ENCODE measurements at places on chromosomes 13 and 19.

GRCh38 chr13:106098778-106099177 is 436.7 kb downstream of the EFNB2 start:
- DNase-seq, result no peak

DNA sequence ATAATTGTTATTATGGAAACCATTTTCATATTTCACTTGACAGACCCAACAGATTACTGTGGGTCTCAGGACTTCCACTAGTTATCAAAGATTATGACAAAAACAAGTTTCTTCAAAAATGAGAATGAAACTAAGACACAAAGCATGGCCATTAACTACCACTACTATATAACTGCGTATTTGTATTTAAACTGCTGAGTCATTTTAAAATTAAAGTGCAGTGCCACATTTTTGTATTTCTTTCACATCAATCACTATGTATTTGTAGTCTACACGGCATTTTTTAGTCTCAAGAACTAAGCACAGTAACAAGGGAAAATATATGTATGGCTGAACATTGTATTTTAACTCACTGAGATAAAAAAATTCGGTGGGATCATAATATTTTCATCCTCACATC is 10.1 kb upstream of the KLF12 start:
- DNase-seq, result no peak

GRCh38 chr13:41561170-41561569 is 103.8 kb downstream of the RGCC start:
- DNase-seq, result no peak

GRCh38 chr19:42378225-42379215 is 11.6 kb downstream of the CNFN start:
- no peak for DNase-seq

DNA sequence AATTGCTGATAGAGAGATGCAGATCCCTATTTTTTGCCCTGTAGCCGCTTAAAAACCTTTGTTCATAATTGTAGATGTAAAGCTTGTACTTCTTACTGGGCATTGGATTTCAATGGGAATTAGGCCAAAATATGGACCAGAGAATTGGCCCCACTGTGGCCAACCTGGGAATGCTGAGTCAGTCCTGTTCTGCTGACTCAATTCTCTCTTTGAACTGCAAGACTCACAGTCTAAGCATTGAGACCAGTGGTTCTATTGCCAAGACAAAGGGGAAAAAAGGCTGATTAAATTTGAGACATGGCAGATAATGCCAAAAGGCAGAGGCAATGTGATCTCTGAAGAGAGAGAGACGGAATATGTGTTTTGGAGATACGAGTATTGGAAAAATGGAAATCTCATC is 72.5 kb upstream of the UBL3 start:
- no peak for DNase-seq

DNA sequence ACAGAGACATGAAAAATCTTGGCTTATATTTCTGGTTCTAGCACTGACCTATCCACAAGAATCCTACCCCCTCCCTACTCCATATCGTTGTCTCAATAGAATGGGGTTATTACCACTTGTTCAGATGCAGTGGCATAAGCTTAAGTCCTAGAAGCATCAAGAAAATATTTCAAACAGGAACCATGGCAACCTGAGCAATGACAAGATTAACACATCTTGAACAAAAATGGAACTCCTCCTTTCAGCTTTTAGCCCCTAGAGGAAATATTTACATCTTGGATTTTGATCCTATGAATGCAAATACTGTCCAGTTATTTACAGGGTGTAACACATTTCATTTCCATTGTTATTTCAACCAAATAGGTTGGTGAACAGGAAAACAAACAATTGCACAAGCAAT is 46.1 kb upstream of the TSC22D1 start:
- no peak for DNase-seq

DNA sequence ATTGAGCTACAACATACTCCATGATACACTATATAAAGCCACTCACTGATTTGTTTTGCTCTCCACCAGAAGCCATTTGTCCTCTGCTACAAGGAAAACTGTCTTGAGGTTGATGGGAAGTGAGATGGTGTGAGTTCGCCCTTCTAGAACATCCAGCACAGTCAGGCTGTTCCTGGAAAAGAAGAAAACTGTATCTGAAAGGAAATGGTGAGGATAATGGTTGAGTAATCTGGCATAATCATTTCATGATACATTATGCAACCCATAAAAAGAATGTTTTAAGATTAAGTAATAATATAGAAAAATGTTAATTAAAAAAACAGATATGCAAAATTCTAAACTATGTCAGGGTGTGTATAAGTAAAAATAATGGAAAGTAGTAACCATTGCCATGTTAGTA is 233.9 kb downstream of the RGCC start:
- DNase-seq, result no peak

GRCh38 chr13:44474122-44474910 is 100.7 kb downstream of the SERP2 start:
- DNase-seq, result no peak

- peak; percentile 35 for DNase-seq
Observed at GRCh38 chr13:25114220-25114619, 18.3 kb downstream of the PABPC3 start.

DNA sequence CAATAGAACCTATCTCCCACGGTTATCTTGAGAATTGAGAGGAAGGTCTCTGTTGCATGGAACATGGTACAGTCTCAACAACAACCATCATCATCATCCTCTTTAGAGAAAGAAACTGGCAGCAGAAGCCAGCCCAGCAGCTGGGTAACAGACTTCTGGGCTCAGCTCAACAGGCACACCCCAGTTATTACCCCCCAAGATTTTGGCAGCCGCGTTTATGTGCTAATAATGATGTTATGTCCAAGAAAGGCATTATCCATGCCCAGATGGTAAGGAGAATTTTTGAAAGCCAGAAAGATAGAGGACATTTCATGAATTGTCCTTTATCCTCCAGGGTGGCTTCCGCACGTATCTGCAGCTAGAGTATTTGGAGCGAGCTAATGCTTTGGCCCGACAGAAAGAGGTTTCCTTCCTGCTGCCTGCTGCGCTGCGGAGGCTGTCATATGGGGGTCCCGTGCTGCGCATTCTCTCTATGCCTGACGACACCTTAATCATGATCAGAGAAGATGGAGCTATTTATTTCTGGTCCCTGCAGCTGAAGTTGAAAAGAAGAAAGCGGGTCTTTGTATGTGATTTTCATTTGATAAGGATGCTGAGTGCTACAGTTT is 89.9 kb downstream of the TEX26 start:
- DNase-seq, result no peak

- no peak for DNase-seq
Observed at GRCh38 chr13:23427881-23428528, 5.5 kb downstream of the SACS start.

GRCh38 chr13:98690348-98691022 is 62.0 kb downstream of the SLC15A1 start:
- DNase-seq, result no peak

DNA sequence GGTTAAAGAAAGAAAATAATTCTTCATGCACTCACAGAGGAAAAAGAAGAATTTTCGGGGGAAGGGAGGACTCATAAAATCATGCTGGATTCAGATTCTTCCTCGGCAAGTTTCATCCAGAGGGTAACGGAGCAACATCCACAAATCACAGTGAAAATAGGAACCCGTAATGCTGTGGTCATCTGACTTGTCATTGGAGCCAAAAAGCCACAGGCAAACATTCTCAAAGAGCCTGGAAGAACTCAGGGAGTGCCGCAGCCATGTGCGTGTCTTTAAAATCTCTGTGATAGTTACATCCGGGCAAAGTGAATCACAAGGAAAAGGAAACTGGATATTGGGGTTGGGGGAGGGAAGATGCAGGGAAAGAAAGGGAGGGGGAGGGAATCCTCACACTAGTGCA is 33.0 kb upstream of the VSTM2B start:
- DNase-seq, result no peak

- DNase-seq, result peak; percentile 27
Observed at GRCh38 chr19:5585461-5586299, 17.9 kb upstream of the TINCR start.

DNA sequence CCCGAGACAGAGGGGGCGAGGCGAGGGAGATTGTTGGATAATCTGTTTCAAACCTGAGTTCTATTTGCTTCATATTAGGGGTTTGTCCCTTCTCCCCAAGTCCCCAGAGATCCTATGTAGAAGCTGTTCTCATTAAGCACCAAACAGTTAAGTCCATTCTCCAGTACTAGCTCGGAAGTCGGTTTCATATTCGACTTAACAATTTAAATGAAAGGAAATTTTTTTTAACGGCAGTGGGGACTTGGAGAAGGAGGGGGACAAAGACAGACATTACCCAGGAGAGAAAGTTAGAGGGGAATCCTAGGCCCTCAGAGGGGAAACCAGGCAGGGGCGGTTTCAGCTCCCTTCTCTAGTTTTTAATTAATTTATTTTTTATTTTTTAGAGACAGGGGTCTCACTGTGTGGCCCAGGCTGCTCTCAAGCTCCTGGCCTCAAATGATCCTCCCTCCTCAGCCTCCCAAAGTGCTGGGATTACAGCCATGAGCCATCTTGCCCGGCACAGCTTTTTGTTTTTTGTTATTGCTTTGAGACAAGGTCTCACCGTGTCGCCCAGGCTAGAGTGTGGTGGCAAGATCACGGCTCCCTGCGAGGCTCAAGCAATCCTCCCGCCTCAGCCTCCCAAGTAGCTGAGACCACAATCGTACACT is 13.7 kb upstream of the TLE2 start:
- no peak for DNase-seq

- no peak for DNase-seq
Observed at GRCh38 chr13:20461860-20462532, 63.7 kb downstream of the CRYL1 start.

DNA sequence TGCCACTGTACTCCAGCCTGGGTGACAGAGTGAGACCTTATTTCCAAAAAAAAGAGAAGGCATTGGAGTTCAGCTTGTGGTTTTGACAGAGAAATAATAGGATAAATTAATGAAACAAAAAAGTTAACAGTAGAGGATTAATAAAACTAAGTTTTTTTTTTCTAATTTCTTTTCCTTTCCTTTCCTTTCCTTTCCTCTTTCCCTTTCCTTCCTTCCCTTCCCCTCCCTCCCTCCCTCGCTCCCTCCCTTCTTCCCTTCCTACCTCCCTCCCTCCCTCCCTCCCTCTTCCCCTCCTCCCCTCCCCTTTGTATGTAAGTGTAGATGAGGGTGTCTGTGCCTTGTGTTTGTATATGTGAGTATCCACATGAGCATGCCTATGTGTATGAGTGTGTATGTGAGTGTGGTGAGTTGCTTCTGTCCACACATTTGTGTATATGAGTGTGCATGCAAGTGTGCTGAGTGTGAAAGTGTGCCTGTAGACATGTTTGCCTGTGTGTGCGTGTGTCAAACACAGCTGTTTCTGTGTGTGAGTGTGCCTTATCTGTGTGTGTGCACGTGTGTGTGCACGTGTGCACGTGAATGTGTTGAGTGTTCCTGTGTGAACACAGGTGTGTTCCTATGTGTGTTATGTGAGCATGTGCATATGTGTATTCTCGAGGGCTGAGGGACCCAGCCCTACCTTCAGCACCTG is 12.5 kb upstream of the MZF1 start:
- DNase-seq, result no peak

- DNase-seq, result no peak
Observed at GRCh38 chr19:45717983-45718650, 12.6 kb downstream of the FBXO46 start.

DNA sequence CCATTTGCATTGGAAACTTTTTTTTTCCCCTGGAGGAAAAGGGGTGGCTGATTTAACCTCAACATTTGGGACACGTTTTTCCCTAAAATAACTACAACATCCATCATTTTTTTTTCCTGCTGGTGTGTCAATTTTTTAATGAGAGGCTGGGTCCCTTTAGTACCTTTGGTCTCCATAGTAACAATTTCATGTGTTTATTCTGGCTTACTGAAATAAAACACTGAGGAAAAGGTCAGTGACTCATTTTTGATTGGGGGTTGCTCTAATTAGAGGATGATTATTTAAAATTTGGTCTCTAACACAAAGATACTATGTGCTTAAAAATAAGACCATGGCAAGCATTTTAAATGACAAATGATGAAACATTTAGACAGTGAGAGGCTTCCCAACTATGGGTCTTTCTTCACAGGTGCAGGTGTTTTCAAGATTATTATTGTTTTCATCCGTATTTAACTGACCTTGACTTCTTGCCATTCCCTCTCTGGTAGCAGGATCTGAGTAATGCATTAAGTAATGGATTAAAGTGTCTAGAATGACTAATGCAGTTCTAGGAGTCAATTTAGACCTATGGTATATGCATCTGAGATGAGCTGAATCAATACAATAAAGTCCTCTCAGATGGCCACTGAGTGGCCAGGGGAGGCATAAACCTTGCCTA is 406.4 kb downstream of the KCNRG start:
- no peak for DNase-seq

- DNase-seq, result peak; percentile 57
Observed at GRCh38 chr19:34120846-34121639, 51.3 kb upstream of the LSM14A start.

DNA sequence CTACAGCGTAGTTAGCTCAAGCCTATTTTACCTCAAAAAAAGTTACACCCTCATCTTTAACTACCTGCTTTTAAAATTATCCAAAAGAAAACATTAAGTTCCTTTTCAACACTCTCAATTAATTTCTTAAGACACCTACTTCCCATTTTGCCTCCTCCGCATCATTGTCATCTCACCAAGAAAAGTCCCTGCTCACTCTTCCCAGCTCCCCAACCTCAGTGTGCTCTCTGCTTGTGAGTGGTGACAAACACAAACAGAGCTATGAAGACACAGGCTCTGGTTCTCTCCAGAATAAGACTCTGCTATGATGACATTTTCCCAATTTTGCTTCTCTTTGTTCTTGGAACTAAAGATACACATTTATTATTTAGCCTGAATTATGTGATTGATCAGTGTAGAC is 385.1 kb upstream of the HTR2A start:
- no peak for DNase-seq

DNA sequence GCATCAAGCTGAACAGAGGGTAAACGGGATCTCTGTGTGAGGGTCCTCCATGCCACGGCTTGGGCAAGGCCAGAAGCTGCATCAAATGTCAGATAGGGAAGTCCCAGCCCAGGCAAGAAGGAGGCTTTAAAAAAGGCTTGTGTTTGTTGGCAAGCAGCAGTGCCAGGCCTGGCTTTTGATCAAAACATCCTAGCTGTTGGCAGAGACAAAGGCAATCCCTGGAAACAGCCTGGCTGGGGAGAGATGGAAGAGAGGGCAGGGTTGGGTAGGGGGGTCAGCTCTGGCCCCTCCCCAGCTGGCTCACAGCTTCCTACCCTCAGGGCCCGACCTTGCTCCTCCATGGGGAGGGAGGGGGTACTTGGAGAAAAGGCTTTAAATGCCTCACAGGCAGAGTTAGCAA is 61.8 kb upstream of the KCTD15 start:
- DNase-seq, result no peak

DNA sequence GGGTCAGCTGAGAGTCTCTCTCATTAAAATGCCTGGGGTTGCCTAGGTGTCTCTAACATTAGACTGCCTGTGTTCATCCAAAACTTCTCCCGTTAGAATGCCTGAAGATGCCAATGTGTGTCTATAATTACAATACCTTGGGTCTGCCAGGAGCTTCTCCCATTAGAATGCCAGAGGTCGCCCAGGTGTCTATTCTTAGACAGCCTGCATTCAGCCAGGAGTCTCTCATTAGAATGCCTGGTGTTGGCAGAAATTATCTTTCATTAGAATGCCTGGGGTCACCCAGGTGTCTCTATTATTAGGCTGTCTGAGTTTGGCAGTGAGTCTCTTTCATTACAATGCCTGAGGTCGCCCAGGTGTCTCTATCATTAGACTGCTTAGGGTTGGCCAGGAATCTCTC is 1560.2 kb downstream of the UQCRFS1 start:
- DNase-seq, result no peak

Data from stimulated activated naive CD4-positive, alpha-beta T cell (primary cell).